ENCODE measurements at places on chromosomes 5 and 9. TPM values are rescaled to one million over a fixed set of nuclear protein-coding genes. Genes with fewer than 3 reads are reported as not detected.

Gene SLC25A2
- 0.54 TPM for total RNA-seq

DNA sequence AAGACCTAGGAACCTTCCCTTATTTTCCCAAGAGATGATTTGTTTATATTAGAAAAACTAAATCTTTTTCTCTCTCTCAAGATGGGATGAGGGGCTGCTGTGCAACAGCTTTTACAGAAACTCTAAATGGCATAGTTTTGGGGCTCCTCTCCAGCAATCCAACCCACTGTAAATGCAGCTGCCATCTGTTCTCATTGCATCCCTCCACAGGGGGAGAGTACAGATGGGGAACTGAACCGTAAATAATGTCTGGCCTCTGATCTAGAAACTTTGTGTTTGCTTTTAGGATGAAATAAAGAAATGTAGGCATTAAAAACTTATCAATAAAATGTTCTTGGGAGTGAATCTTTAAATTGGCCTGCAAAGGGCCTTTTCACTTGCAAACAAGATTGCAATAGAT is 291.4 kb downstream of the MCTP1 start:
- no peak for DNase-seq

DNA sequence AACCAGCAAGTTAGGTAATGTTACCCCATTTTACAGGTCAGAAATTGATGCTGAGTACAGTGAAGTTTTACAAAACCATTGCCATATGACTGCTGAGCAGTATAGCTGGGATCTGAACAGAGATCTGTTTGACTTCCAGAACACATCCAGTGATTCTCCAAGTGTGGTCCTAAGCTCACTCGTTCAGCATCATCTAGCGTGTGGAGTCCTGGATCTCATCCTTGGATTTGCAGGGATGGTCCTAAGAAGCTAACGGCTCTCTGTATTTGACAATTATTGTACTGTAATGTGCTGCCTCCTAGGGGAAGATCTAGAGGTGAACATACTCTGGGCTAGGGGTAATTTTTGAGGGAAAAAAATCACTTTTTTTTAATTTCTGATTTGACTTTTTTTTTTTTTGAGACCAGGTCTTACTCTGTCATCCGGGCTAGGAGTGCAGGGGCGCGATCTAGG is 1.4 kb downstream of the SLC26A2 start:
- no peak for DNase-seq

DNA sequence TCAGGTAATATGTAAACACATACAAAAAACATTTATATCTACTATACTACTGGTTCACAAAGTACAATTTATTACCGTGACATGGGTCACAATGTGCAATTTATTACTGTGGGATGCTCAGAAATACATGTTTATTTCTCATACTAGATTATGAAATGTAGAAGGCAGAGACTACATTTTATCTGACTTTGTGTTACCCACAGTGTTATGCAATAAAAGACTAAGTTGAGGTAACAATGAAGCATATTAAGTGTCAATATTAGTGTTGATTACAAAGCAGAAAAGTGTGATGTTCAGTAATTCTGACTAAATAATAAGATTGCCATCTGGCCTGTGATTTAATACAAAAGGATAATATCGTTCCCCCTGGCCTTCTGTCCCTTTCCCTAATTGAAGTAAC is 42.4 kb downstream of the CPLANE1 start:
- DNase-seq, result no peak

- DNase-seq, result no peak
Observed at GRCh38 chr5:98296426-98296825, 477.0 kb upstream of the RGMB start.

GRCh38 chr5:93800988-93801811 is 59.8 kb upstream of the POU5F2 start:
- DNase-seq, result peak; percentile 77

All from hematopoietic multipotent progenitor cell (in vitro differentiated cells).